Mesenteric fat pad (tissue), 1 donor: ENCODE measurements at places on chromosomes 4 and X. TPM values are rescaled to one million over a fixed set of nuclear protein-coding genes. Genes with fewer than 3 reads are reported as not detected.

- no peak for DNase-seq
Measured at GRCh38 chr4:60195256-60195655, 1004.9 kb upstream of the ADGRL3 start.

Gene PAGE2
- not detected for total RNA-seq

DNA sequence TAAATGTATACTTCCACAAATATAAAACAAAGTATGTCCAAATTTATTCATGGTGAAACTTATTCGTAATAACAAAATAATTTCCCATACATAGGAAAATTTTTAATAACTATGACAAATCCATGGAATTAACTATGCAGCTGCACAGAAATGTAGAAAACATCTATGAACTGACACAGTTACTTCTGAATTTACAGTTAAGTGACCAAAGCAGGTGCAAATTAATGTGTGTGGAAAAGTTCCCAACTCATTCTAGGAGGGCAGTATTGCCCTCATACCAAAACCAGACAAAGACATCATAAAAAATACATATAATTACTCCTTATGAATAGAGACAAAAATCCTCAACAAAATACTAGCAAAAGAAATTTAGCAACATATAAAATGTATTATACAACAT lies 12.5 kb downstream of the LDOC1 start:
- no peak for DNase-seq

DNA sequence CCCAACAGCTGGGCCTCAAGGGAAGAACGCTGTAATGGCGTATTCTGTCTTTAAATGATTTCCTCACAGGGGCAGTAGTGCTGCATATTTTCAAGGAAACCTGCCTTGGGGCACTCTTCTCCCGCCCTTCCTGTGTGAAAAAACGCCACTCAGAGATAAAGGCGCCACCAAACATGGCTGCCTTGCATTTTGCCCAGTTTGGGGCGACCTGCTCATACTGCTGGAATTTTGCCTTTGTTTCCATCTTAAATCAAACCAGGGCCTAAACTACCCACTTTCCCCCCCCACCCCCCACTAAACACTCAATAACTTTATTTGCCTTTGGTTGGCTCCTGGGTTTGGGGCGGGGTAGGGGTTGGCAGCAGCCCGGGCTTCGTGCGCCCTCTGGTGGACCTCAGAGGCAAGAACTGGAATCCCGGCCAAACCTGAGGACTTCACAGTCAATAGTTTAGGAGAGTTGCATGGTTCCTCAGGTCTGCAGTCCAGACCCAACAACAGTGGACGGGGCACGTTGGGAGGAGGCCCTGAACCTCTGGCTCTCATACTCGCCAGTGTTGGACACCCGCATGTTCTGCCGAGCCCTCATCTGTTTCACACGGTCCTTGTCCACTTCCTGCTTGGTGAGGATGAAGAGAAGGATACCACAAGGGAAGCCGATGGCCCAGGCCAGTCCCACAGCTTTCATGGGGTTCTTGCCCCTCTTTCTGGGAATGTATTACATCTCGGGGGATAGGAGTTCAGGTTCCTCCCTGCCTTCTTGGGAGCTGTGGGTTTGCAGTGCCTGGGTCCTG lies 220.1 kb upstream of the STK26 start:
- no peak for DNase-seq

DNA sequence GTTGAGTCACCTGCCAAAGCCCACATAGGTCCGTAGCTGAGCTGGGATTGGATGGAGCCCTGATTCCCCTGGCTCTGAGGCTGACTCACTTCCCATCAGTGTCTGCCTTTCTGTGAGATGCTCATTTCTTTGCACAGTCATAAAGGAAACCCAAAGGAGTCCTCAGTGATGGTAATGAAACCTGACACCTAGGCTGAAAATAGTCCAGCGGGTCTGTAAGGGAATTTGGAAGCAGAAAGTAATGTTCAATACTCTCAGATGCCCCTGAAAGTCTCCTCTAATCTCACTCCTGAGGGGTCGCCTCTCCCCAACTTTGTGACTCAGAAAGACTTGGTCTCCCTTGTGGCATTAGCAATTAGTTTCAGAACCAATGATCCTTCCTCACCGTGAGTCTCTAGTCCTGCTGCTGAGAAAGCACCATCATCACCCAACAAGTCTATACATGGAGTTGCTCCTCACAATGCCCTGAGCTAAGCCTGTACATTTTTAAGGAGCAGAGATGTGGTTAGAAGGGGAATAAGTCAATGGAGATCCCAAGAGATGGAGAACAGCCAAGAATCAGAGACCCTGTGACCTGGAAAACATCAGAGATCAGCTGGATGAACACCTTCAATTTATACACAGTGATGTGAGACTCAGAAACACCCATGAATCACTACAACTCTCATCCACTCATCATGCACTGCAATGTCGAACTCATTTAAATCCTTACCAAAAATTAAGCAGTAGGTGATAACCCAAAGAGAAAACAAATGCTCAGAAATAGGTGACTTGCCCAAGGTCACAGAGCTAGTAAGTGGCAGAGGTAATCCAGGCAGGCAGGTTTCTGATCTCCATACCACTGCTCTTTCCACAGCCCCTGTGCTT lies 219.0 kb upstream of the CPEB2 start:
- no peak for DNase-seq

DNA sequence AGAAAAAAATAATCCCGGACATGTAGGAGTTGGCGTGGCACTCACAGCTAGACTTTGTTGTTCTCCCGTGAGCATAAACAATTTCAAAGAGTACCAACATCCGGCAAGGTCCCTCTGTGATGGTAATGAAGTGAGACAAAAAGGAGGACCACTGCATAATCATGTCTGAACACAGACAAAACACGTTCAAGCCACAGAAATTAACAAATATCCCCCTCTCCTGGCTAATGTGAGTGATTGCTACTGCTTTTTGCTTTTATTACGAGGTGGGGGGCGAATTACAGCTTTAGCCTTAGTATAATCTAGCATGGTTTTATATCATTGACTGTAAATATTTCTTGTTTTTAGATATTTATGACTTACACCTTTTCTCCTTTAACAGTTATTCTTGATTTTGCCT lies 118.5 kb downstream of the PLS3 start:
- DNase-seq: no peak

DNA sequence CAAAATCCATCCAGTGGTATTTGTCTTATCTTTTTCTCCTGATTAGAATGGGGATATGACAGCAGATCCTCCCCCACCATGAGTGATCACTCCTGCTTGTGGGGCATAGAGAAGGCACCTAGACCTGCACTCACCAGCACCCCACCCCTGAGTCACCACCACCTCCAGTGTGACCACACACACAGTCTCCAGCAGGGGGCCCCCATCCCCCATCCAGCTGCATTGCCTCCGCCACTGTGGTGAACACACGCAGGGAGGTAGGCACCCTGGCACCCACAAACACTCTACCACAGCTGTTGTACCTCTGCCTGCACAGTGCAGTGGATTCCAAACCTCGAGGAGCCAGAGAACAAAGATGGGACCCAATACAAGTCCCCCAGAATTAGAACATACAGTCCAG lies 9.0 kb upstream of the MAGEA8 start:
- no peak for DNase-seq

DNA sequence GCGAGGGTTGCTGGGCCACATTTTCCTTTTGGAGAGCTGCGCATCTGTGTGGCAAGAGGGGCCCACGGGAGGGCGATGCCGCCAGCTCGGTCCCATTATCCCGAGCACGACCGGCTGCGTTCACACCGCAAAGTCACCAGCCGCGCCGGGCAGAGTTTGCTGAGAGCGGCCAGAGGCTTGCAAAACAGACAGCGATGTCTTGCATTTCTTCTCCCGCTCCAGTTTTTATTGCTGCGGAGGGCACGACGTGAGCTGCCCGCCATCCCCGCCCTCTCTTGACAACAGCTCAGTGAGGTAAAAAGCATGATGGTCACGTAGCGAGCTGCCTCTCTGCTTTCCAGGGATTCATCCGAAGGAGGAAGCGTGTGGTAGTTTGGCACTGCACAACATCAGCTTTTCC lies 102.1 kb upstream of the TENM3 start:
- DNase-seq: no peak

Gene PHF8
- 30.1 TPM for total RNA-seq

DNA sequence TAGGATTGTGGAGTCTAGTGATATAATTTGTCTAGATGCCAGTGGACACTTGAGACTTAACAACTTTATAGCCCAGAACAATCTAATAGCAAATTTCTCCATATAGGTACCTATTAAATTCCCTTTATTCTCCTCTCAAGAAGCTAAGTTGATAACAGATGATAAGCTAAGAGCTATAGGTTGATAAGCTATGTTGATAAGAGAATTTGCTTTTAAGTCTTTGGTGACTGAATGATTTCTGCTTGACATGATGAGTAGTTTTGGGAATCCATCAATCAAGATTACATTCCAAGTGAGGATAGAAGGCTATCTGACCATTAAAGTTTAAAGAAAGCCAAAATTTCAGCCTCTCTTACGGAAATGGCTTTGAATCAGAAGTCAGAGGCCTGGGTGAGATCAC lies 131.6 kb downstream of the EMCN start:
- DNase-seq: no peak

Gene MGAT4D
- total RNA-seq: not detected

- no peak for DNase-seq
Measured at GRCh38 chr4:183008492-183008891, 90.6 kb upstream of the WWC2 start.

DNA sequence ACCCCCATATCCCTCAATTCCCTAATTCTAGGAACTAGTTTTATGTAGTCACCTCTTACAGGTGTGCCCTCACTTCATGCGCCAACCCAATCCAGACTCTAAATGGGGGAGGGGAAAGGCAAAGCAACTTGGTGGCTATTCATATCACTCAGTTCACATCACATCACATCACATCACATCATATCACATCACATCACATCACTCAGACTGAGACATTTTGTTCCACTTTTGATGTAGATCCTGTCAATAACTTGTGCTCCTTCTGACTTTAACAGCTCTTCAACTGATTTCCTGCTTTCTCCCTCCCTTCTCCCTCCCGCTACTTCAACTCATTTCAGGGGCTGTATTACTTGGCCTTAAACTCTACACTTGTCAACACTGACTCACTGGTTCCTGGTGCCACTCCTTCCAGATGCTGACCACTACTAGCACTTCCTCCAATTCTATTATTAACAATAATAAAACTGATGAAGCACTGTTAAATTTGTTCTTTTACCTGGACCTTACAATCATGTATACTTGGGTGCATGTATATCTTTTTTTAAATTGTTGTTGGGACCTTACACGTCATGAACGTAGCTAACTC lies 29.1 kb upstream of the PLS3 start:
- DNase-seq: no peak

DNA sequence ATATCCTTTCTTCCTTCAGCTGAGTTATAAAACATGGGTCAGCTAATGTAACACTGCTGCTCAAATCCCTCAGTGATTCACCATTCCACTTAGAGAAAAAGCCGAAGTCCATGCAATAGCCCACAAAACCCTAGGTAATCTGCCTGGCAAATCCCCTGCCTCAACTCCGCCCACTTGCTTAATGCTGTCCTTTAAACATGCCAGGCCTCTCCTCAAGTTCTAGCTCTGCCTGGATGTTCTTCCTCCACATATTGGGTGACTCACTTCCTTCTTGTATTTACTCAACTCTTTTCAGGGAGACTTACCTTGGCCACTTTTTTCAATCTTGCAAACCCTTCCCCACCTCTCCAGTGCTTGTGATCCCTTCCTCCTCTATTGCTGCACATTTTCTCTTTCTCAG lies 89.8 kb downstream of the EMCN start:
- no peak for DNase-seq

Gene P2RY4
- 0.42 TPM for total RNA-seq

- DNase-seq: no peak
Measured at GRCh38 chrX:51608766-51609165, 9.9 kb downstream of the CENPVL3 start.

Gene RHOXF2B
- total RNA-seq: not detected

Gene NPY2R
- total RNA-seq: not detected

Gene RNF212
- 4.2 TPM for total RNA-seq

DNA sequence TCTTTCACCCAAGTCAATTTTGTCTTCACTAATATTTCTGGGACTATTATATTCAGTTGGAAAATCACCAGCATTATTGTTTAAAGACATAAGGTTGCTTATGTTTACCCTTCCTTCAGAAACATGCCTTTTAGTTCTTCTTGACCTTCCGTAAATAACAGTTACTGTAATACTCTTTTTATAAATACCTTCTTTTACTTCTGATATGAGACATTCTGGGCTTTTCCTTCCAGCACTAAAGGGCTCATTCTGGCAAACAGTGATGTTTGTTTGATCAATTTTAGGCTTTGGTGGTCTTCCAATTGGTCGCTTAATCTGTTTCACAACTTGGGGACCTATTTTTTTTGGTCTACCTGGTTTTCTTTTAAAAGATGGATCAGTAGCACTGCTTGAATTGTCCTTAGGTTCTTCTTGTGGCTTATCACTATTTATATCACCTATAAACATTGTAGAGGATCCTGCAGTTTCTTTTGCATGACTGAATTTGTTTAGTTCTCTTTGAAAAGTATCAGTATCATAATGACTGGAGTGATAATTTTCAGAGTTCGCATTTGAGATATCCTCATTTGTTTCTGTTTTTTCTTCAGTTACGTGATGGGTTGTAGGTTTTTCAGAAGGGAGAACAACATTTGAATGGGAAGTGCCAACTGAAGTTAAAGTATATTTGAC lies 64.8 kb downstream of the NCAPG start:
- no peak for DNase-seq

DNA sequence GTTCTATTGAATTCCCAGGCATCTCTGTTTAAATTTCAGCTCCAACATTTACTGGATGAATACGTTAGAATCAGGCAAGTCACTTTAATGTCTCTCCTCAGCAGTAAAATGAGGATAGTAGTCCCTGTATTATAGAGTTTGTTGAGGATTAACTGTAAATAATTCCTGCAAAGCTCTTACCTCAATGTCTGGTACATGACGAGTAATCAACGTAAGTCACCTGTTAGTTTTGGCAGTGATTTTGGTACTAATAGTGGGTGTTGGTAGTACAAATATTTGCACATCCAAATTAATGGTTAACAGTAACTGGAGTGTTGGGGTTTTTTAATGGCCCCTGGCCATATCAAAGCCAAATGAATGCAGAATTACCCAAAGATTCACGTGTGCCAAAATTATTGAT lies 189.8 kb upstream of the GALNT7 start:
- DNase-seq: no peak

Gene TBX22
- total RNA-seq: not detected

Gene TAF7L
- 0.26 TPM for total RNA-seq

GRCh38 chr4:28621591-28621990 lies 1761.0 kb downstream of the STIM2 start:
- DNase-seq: no peak

Gene SLC26A1
- total RNA-seq: 0.22 TPM

- no peak for DNase-seq
Measured at GRCh38 chr4:83208371-83209365, 75.9 kb downstream of the COQ2 start.

DNA sequence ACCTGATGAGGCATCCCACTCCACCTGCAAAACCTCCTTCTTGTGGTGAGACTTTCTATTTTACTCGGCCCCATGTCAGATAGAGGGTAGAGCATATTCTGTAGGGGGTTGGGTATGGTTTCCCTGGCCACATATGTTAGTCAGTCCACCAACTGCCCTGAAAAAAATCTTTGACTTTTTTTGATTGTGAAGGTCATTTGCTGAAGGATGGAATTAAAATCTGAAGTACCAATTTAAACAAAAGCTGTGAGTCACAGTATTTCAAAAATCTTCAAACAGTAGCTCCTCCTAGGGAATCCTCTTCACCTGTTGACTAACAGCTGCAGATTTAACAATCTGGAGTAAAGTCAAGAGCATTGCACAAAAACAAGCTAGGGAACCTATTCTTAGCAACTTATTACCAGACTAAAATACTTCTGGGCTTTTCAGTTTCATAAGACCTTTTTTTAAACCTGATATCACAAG lies 8.0 kb upstream of the CCDC110 start:
- DNase-seq: no peak
